Stimulated activated CD8-positive, alpha-beta memory T cell treated with anti-CD3 and anti-CD28 coated beads, Interleukin-4, amount 100 ng/mL, for 1 hour (primary cell): ENCODE measurements at places on chromosomes 5 and 9.

DNA sequence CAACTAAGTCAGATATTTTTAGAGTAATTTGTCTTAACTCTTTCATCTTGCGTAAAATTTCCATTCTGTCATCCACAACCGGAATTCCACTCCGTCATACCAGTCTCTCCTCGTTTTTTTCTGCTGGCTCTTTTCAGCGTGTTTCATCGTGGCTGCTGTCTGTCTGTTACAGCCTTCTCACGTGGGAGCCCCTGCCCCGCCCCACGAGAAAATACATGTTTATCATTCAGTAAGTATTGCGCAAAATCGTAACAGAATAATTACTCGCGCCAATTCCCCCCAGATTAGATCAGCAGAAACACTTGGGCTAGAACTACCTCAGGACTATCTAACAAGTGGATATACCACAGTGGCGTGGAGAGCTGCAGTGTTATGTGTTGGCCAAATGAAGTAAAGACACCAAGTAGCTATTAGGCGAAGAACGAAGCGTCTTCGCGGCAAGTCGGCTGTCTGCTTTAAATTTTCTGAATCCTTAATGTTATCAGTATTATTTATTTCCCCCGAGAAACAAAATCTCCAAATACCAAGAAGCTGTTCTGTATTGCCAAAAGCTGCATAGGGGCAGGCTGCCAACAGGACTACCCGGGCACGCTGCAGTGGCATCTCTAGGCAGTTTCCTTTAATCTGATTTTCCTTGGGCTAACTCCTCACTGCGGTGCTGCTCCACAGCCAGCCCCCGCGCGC lies 566 bp upstream of the FOCAD start:
- peak; percentile 2 for DNase-seq

DNA sequence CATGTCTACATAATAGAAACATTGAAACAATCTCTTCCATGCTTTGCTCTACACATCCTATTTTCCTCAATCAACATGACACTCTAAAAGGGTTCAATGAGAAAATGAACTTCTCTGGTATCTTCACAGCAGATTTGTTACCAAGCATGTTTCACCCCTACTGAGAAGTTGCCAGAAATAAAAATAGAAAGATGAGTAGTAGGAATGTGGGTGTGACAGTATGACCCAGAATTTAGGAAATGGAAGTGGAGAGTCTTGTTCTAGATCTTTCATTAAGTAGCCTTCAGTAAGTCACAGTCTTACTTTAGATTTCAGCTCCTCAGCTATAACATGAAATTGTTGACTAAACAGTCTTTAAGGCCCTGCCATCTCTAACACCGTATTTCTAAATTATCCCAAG lies 581.8 kb downstream of the EFNA5 start:
- no peak for DNase-seq

- DNase-seq: no peak
Observed at GRCh38 chr9:31908158-31908890, 476.1 kb upstream of the ACO1 start.

DNA sequence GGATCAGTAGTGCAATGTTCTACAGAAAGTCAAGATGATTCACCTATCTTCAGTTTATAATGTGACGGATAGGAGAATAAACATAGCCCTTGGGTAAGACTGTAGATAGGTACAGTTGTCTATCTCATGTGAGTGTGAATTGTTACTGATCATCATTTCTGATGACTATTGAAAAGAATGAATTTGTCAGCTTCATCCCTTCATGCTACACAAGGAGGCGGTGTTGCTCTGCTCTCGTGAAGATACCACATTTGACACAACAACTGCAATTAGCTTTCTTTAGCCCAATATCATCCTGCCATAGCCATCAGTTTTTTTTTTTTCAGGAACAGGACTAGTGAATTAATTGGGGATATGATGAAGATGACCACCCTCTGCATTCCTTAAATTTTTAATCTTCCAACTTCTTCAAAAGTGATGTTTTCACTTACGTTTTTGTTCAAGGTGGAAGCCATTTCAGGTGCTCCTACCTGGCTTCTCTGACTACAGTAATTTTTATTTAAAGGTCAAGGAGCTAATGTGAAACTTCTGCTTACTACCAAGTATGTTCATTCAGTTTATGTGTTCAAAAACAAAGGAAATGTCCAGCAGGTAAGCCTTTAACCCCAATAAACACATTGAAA lies 152.9 kb upstream of the MOCS2 start:
- no peak for DNase-seq

GRCh38 chr5:139969318-139969717 lies 73.8 kb downstream of the NRG2 start:
- DNase-seq: no peak

DNA sequence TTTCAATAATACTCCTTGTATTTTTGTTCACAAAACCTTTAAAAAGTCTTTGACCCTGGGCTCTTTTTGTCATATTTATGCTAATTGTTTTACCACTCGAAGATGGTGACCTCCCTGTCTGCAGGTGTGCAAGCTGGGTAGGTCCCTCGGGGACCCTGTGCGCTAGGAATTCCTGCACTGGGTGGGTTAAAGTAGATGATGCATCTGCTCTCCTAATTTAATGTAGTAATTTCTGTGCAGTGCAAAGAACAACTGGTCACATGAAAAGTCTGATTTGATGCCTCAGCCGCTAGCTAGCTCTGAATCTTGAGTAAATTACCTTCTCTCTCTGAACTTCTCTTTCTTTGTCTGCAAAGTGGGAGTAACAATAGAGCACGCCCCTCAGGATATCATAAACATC lies 139.1 kb upstream of the OTULINL start:
- no peak for DNase-seq

- DNase-seq: no peak
Observed at GRCh38 chr5:14258840-14259239, 115.7 kb downstream of the TRIO start.

DNA sequence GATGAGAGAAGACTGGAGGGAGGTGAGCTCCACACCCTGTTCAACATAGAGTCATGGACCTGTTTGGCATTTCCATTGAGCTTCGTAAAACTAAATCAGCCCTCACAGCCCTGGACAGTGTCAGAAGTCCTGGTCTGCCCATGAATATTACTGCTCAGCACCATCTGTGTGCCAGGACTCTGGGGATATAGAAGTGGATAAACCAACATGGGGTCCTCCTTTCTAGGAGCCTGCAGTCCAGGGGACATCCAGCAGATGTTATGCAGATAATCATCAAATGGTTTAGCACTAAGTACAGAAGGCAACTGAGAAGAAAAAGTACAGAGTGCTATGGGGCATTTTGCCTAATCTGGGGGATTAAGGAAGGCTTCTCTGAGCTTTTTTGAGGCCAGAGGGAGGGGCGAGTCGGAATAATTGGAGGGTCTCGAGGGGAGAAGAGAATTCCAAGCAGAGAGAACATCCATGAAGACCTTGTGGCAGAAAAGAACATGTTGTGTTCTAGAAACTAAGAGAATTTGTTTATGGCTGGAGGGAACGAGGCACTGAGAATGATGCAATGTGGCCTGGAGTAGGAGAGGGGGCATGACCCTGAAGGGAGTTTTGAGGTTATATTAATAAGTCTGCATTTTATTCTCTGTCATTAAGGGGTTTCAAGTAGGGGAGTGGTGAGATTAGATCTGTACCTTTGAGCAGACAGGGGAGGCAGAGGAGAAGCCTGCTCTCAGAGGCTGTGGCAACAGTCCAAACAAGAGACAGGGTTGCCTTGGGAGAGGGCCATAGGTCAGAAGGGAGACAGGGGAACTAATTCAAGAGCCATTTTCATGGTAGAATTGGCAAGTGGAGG lies 63.5 kb upstream of the SLC2A8 start:
- DNase-seq: no peak

DNA sequence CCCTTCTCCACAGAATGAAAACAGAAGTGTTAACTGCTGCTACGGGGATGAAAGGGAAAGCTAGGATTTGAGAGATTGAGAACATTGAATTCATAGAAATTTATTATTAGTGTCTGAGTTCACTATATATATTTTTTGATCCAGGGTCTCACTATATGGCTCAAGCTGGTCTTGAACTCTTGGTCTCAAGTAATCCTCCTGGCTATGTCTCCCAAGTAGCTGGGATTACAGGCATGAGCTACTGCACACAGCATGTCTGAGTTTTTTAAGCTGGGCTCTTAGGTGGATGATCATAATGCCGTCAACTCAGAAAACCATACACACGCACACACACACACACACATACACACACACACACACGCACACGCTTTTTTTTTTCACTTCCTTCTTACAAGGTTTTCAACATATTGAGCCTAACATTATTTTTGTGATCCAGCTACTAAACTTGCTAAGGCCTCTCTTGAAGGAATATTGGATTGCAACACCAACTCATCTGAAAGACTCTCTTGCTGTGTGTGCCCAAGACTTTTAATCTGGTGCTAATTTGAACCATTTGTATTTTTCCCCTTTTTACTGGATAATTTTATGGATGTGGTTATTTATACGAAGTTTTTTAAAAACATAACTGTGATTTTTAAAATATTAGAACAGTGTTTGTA lies 1045.4 kb downstream of the DTWD2 start:
- no peak for DNase-seq

DNA sequence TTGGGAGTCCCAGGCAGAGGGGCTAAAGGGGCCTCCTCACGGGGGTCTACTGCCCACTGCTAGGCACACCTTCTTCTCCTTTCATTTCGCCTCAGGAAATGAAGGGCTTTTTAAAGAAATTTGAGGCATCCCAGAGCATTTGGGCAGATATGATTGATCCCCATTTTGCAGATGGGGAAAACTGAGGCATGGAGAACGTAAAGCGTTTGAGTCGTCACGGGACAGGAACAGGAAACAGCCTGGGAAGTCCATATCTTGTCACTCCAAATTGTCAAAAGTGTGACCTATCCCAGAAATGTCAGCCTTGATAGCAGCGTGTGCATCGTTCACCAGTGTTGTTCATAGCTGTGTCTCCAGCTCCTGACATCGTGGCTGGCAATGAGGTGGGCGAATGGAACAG lies 98.2 kb downstream of the DAB2IP start:
- no peak for DNase-seq

GRCh38 chr9:135887021-135887507 lies 20.3 kb downstream of the CAMSAP1 start:
- no peak for DNase-seq

DNA sequence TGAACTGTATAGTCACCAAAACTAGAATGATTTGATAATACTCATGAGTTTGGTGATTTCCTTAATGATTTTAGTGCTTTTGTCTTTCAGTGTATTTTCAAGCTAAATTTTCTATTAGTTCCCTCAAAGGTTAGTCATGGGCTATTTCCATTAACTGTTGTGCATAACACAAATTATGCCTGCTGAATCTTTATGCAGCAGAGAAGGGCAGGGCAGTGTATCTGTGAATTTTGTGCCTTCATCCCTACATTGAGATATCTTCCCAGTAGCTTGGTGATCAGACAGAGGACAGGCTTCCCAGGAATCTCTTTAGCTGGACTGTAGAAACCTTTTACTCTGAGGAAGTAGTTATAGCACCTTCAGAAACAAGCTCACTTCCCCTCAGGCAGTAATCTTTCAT lies 1036.9 kb downstream of the EFNA5 start:
- DNase-seq: no peak

- no peak for DNase-seq
Observed at GRCh38 chr5:32538031-32538547, 47.3 kb upstream of the SUB1 start.

DNA sequence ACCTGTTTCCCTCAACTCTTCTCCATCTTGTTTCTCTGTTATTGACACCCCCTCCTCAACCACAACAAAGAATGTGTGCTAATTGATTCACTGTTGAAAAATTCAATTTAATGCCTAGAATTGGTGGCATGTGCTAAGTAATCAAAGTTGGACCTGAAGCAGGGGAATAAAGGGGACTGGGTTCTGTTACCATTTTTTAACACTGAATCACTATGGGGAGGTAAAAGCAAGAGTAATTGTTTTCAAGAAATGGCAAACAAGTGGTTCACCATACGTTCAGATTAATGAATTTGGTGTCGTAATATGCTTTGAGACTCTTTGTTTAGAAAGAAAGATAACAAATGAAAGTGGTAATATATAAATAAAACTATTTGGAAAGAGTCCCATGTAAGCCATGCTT lies 17.0 kb upstream of the SSBP2 start:
- no peak for DNase-seq

DNA sequence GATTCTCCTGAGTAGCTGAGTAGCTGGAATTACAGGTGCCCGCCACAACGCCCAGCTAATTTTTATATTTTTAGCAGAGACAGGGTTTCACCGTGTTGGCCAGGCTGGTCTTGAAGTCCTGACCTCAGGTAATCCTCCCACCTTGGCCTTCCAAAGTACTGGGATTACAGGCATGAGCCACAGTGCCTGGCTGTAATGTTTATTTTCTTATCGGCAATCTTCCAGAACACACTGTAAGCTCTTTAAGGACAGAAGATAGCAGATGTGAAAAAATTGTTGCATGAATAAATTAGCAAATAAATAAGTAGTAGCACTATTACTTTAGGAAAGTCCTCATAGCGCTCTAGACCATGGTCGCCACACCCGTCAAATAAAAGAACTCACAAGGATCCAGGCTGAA lies 100.5 kb downstream of the ENC1 start:
- no peak for DNase-seq

GRCh38 chr5:102754767-102755431 lies at the start of gene PAM:
PAM (plus strand) TSS chr5:102755305; CDS start chr5:102866196, 110,891 bp downstream.
- peak; percentile 23 for DNase-seq
